Small intestine (tissue), 16 donors: ENCODE measurements at places on chromosomes 7 and 10.

DNA sequence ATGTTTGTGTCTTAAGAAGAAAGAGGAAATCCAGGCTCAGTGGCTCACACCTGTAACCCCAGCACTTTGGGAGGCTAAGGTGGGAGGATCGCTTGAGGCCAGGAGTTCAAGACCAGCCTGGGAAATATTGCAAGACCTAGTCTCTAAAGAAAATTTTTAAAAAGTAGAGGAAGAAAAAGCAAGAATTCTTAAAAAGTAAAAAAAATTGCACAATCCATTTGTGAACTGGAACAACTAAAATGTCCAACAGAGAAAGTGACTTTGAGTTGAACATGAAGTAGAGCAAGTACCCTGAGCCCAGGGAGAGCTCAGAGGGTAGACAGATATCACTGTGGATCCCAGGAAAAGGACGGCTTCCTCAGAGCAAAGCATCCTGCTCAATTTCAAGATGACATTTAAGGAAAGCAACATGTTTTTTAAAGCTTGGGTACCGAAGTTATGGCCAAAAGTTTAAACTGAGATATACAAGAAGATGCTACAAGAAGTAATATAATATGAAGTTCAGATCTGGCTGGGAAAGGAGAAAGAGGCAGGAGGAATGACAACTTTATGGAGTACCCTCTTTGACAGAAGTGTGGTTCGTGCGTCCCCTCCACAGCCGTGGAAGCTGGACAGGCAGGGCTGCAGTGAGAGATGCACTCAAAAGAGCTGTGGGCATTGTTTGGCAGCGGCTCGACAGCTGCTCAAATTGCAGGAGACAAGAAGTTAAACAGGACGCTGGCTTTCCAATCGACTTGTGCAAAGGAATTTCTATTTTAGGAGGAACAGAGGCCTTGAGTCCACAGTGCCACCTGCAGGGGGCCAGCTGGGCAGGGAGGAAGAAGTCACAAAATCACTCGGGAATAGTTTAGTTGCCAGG, 201.3 kb downstream of the JCAD start:
- peak; percentile 49 for DNase-seq

GRCh38 chr10:17588420-17588819, 28.8 kb downstream of the HACD1 start:
- no peak for DNase-seq

DNA sequence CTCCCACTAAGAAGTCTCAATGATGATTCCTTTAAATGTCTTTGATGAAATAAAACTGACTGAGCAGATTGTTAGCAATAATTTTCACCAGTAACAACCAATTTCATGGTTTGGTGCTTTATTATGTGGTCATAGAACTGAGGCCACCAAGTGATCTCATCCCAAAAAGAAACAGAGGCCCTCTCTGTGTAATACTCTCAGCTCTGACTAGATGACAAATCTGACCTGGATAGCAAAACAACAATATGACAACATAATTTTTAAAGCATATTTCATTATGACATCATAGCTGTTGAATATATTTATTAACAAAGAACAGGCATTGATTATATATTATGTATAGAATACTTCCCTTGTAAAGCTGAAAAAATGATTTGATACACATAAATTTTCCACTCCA, 5.9 kb downstream of the SEMA3E start:
- no peak for DNase-seq

GRCh38 chr10:79380125-79380945, 33.1 kb downstream of the PPIF start:
- peak; percentile 84 for DNase-seq

- no peak for DNase-seq
These were observed 552.9 kb downstream of the ARL4A start for GRCh38 chr7:13240349-13240748.

GRCh38 chr10:78808286-78808685, 260.5 kb upstream of the ZMIZ1 start:
- DNase-seq, result no peak
